ENCODE measurements at places on chromosomes 5 and 9. TPM values are rescaled to one million over a fixed set of nuclear protein-coding genes. Genes with fewer than 3 reads are reported as not detected.
A peak's percentile ranks its signal among the peaks of the same experiment; 100 is the strongest.

Gene PCDHGA9
- total RNA-seq, result 8.9 TPM

GRCh38 chr5:58002323-58002722 lies 457.6 kb downstream of the PLK2 start:
- DNase-seq, result no peak

DNA sequence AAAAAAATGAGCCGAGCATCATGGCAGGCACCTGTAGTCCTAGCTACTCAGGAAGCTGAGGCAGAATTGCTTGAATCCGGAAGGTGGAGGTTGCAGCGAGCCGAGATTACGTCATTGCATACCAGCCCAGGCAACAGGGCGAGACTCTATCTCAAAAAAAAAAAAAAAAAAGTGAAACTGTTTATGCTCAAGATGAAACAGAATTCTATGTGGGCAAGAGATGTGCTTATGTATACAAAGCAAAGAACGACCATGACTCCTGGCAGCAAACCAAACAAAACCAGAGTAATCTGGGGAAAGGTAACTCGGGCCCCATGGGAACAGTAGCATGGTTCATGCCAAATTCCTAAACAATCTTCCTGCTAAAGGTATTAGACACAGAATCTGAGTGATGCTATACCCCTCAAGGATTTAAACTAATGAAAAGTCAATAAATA lies 32.6 kb upstream of the PLAC8L1 start:
- peak; percentile 71 for DNase-seq

DNA sequence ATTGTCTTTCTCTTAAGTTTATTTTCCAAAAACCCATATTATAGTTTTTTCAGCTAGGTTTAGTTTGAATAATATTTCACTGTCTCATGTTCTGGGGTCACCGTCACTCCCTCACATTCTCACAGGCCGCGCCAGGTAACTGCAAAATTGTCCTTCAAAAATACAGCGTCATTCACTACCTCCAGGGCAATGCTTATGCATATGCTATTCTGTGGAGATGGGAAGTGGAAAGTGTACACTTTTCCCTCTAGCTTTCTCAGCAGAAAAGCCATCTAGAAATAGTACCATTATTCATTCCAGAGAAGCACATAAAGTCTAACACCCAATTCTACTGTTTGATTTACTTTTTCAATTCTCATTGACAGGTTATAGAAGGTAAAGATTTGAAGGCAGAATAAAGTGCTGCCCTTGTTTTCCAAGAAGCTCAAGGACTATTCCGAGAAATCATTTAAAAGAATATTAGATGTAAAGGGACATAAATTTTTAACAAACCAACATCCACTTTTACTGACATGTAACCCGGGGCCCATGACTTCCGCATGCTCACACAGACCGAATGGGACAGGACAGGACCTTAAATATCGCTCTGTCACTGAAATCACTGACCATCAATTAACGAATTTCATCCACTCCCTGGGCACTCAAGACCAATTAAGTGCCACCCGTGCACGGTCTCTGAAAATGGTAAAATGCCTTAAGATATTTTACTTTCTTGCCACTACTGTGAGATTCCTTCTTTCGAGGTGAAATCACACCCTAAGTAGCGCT lies 720 bp downstream of the NUDT12 start:
- no peak for DNase-seq

DNA sequence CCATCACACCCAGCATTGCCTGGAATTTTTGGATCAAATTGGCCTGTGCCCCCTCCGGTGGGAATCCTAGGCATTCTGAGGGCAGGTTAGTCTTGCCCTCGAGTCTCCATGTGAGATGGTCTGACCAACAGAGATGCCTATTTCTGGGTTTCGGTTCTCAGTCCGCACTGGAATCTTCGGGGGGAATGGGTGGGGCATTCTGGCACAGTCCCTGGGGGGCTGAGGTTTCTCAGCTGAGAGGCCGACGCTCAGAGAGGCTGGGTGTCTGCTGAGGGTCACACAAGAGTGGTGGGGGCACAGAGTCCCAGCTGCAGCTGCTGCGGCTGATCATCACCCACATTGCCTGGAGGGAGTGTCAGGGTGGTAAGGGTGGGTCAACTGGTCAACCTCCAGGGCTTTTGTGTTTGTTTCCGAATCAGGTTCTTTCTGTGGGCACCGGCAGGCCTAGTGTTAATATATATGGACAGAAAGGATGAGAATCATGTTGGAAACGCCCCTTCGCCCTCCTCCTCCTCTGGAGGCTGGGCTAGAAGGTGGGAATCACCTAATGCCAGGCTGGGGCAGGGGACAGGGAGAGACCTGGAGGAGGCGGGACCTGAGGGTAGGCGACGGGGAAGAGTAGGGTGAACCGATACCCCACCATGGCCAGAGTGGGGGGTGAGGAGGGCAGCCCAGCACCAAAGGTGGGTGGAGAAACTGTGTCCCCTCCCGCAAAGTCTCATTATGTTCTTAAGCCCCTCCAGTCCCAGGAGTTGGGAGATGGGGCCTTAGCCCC lies 149.5 kb upstream of the PHYKPL start:
- DNase-seq, result no peak

DNA sequence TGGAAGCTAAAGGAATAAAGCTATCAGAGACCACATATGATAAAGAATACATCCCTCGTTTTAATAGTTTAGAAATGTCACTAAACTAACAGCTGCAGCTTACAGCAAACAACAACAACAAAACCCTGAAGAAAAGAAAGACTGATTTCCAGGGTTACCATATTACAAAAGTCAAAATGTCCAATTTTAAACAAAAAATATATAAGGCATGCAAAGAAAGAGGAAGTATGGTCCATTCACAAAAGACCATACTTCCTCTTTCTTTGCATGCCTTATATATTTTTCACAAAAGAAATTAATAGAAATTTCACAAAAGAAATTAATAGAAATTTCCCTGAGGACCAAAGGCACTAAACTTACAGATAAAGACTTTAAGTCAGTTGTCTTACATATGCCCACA lies 354.2 kb downstream of the ARL15 start:
- no peak for DNase-seq

DNA sequence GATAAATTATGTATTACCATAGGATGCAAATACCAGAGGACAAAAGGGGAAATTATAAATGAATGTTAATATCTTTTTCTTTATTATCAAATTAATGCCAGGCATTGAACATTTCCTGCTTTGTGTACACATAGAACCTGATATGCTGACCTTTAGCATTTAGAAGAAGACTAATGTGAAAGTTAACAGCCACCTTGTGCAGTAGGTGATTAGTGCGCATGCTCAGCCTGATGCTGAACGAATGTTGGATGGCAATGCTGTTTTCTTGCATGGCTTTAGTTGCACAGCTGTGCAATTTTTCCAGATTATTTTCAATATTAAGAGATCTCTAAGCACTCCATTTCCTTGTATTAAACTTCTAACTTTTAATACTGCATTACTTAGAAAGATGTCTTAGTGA lies 45.5 kb downstream of the CCNH start:
- no peak for DNase-seq
